Cardiac muscle cell (in vitro differentiated cells and primary cell): ENCODE measurements at places on chromosomes 3 and 15.

DNA sequence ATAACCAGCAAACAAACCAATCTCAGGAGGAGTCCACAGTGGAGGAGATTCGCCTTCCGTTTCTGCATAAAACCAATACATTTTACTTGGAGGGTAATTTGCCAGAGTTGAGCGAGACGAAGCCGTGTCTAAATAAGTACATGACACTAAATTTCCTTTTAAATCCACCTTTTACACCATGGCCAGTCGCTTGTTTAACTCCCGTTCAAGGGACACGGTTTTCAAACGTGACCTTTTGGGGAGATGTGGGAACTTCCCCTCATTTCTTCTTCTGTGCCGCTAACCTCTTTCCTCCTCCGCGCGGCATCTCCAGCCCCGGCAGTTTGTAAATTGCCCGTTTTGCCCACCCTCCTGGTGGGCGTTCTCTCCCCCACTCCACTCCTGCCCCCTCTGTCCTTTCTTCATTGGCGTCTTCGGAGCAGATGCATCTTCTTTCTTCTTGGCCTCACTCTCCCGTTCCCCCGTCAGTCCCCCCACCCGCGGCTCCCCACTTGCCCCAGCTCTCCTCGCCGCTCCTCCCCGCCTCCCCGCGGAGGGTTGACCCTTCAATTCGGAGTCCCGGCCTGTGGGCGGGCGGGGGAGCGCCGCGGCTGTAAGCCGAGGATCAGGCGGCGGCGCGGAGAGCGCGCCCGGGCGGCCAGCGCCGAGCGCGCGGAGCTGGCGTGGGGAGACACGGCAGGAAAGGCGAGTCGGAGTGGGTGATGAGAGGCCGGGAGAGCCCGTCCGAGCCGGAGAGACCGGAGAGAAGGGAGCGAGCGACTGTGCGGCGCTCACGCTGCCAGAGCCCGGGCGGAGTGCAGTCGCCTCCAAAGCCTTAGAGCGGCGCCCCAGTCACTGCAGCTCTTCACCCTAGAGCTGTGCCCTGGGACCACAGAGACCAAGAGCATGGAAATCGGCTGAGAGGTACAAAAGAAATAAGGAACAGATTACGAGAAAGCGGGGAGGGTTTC, at the start of gene NLGN1:
NLGN1 (plus strand) TSS at position 584 of the 950 bp plus-strand sequence.
- peak; percentile 84 for DNase-seq

GRCh38 chr15:66178531-66178910, 75.0 kb downstream of the MEGF11 start:
- DNase-seq = no peak

DNA sequence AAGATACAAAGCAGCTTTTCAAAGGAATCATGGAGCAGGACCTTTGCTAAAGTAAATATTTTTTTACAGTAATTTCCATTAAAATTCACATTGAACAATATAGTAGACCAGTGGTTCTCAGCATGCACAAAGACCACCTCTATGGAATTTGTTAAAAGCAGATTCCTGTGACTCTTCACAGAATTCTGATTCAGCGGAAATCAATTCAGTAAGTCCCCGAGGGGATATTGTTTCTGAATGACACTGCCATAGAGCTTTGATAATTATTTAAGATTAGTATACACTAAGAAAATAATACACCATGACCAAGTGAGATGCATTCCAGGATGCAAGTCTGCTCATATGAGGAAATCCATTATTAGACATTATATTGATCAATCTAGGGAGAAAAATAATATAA, 161.9 kb upstream of the TNIK start:
- DNase-seq = no peak

DNA sequence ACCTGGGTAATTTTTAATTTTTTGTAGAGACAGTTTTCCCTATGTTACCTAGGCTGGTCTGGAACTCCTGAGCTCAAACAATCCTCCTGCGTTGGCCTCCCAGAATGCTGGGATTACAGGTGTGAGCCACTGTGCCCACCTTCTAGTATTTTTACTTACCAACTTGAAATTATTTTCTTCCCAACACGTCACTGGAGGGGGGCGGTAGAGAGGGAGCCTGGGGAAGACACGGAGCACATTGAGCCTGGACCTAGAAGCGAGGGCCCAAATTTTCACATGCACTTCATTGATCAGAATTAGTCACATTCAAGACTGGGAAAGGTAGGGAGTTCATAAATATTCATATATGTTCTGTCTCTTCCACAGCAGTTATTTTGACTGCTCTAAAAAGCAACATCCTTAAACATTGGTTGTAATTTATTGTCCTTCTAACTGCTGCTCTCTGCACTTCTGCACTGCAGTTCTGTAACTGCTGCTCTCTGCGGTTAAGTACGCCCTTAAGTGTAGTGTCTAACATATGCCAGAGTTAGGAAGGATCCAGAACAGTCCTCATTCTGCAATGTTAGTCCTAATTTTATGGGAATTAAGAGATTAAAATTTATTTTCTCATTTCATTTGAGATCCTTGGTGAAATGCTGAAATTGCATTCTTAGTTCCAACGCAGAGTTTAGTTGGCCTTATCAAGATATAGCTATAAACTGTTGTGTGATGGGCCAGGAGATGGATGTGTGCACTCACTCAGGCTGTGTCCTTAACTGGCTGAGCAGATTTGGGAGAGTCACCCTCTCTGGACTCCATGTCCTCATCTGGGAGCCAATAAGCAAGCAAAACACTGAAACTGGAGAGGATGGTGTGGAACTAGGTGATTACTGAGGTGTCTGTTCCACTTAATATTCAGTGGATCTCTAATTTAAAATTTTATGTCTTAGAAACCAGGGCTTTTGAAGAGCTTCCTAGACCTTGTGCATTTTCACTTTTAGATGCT, 98.2 kb downstream of the STRIT1 start:
- DNase-seq = no peak

DNA sequence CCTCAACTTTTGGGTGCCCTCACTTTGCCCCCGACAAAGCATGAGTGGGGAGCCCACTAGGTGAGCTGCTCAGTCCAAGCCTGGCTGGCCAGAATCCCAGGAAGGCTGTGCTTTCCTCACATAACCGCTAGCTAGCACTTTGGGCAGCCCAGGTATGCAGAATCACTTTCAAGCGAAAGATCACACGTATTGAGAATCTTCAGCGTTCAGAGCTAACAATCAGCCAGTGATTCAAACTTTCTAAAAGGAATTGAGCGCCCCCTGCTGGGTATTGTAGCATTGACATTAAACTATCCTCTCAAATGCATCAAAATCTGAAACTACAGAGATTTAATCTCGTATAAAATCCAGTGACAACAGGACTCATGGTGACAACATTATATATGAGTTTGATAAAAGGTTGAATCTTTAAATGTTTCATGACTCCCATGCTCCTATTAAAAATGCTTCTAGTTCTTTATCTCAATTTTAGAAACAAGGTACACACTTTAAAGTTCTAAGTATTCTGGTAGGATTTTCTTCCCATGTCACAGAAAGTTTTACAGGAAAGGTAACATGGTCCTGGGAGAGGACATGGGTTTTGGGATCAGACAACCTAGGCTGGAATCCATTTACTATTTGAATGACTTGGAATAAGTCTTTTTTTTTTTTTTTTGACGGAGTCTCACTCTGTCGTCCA, 11.8 kb downstream of the ANAPC13 start:
- peak; percentile 79 for DNase-seq

DNA sequence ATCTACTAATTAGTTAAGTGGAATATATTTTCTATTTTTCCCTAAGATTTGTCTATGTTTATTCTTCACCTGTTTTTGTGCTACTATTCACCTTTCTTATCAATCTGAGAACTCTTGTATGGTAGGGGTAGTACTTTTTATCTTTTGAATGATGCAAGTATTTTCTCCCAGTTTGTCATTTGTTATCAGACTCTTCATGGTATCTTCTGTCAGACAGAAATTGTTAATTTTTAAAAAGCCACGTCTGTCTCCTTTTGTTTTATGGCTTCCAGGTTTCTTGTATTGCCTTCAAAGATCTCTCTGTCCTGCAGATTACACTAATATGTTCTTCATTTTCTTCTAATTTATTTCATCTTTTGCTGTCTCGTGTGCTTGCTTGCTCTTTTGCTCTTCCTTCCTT, 184.3 kb downstream of the PCCB start:
- no peak for DNase-seq

DNA sequence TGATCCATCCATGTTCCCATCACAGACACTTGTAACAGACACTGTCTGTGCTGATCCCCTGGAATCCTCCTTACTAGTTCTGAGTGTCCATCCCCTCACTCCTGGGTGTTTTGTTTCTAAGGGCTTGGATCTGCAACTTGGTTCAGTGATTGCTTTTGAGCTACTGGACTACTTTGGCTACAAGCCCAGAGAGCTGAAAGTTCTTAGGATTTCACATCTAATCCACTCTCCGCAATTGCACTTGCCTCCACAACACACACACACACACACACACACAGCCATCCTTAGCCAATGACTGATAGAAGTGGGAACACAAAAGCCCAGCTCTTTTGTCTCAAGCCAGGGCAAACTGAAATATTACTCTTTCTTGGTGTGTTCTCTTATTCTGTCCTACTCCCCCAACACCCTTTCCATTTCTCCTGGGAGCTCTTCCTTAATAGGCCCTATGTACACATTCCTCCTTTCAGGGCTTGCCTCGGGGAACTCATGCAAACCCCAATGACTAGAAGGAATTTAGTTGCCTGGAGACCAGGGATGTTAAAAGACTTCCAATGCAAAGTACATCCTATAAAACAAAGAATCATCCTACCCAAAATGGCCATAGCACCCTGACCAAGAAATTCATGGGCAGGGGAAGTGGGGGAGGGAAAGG, 206.1 kb upstream of the UBE2E2 start:
- DNase-seq = peak; percentile 21

GRCh38 chr15:72242775-72243370, 11.9 kb upstream of the PKM start:
- no peak for DNase-seq

DNA sequence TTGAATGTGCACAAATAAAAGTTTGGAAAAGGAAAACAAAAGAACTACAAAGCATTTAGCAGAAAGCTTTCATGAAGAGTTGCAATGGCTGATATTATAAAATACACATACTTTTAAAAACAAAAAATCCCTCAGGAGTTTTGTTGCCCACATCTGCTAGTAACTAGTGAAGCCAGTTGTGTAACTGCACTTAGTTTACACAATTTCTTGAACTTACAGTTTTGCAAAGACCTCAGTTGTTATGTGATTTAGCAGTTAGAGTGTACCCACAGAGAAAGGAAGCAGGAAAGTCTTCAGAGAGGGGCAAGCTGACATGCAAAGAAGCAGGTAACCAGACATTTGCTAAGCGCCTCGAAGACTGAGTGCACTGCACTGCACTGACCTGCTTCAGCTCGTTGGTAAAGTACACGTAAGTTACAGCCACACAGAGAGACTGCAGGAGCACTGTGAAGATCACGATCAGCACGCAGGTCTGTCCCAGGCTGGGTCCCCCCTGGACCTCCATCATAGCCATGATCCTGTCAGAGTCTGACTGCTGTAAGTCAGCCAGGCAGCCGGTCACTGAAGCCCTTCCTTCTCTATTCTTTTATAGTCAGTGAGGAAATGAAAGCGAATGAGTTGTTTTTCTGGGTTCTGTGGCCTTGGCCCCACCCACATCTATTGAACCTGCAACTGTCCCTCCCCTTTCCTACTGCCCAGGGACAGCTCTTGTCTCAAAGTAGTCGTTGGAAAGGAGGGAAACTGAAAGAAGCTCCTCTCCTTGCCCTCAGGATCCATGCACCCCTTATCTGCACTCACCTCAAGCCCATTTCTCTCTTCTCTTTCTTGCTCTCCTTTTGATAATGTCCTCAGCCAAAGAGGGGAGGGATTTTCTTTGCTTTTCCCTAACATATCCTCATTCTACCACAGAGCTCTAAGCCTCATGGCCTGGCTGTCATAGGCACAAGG, at the start of gene TNFSF10:
TNFSF10 (minus strand) TSS at position 560 of the 948 bp plus-strand sequence; CDS start at position 514, 46 bp downstream.
- DNase-seq = no peak

DNA sequence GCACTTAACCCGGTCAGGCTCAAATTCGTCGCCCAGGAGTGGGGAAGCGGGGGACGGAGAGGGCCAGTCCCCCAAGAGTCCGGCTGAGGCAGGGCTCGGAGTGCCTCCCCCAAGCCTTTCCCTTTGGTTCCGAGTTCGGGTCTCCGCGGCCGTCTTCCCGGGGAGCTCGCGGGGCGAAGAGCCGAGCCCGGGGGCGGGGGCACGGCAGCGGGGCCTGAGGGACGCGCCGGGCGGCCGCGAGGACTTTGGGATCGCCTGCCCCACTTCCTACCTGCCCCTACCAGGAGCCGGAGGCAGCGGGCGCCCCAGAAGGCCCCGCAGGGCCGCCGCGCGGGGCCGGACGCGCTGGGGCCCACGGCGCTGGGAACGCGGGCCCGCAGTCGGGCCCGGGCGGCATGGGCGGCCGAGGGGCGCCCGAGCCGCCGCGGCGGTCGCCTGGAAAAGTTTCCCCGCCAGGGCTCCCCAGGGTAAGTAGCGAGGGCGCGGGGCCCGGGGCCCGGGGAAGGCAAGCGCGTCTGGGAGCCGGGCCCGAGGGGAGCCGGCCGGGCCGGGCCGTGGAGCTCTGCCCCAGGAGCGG, 2.8 kb downstream of the FURIN start:
- DNase-seq = no peak

- DNase-seq = no peak
These were observed 11.8 kb downstream of the POLG start for GRCh38 chr15:89322822-89323221.

DNA sequence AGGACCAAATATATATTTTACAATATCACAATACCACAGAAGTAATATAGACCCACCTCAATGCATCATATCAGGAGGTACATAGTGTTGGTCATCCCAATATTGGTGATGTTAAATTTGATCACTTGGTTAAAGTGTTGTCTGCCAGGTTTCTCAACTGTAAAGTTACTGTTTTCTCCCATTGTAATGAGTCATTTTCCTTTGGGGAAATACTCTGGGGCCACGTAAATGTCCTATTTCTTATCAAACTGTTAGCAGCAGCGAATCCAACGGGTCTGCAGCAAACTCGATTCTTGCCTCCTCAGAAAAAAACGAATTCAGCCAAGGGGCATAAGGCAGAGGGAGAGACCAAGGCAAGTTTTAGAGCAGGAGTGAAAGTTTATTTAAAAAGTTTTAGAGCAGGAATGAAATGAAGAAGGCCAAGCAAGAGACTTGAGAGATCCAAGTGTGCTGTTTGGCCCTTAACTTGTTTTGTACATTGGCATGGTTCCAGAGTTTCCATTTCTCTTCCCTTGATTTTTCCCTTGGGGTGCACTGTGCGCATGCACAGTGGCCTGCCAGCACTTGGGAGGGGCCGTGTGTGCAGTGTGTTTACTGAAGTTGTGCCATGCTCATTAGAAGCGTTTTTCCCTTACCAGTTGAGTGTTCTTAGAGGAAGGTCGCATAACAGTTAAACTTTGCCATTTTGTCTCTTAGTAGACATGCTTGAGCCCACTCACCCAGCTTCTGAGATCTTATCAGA, 512.5 kb downstream of the AGBL1 start:
- no peak for DNase-seq

DNA sequence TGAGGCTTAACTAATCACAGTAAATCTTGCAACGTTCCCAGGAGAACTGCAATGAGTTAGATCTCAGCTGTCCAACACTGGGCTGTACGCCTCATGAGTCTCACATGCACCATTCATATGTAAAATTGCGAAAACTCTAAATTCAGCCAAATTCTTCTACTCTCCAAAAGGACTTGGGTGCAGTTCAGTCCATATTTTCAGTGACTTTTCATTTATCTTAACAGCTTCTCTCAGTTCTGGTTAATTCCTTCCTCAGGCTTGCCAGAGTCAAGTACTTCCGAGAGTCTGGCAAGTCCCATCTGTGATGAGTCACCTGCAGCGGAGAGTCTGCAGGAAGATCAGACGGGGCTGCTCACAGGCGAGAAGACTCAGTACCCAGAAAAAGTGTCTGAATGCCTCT, 11.5 kb downstream of the CCDC80 start:
- peak; percentile 54 for DNase-seq

GRCh38 chr15:38689522-38689921, 124.9 kb upstream of the RASGRP1 start:
- no peak for DNase-seq
